ENCODE measurements at places on chromosomes 1 and 21.
A peak's percentile ranks its signal among the peaks of the same experiment; 100 is the strongest.

- DNase-seq, result no peak
These were observed 18.4 kb downstream of the COL6A2 start for GRCh38 chr21:46116189-46116775.

DNA sequence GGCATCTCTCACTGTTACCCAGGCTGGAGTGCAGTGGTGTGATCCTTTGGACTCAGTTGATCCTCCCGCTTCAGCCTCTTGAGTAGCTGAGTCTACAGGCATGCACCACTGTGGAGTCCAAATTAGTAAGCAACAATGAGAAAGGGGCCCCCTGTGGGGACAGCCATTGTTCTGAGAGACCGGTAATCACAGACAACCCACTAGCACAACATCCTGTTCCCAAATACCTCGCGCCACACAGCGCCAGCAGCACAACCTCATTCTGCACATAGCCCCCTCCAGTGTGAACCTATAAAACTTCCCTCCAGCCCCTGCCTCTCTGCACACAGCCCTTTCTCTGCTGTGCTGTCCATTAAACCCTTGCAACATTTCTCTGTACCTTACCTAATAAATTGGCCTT is 226.4 kb downstream of the DYRK1A start:
- peak; percentile 13 for DNase-seq

DNA sequence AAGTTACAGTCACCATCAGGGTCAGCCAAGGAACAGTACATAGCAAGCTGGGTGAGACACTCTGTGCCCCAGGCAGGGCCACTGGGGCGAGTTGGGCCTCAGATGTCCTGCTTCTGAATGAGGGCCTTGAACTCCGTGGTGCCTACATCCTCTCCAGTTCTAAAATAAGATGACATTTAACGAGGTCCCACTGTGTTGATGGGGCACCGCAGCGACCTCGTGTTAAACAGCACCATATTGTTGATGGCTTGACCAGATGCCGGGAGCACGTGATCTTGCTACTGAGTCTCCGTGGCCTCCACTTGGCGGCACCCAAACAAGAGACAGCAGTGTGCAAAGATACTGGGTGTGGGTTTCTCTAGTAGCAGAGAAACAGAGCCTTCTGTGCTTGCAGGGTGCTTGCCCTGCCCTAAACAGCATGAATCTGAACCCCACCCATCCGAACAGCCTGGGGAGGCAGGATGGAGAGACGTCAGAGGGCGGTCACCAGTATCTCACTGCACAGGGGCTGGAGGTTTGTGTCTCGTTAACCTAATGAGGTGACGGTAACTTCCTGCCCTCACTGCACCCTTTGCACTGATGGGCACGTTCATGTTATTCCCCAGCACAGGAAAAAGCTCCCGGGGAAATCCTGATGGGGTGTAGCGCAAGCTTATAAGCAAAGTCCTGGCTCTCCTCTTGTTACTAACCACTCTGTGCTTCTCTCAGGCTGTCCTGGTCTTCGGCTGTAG is 324.4 kb downstream of the AJAP1 start:
- no peak for DNase-seq

GRCh38 chr1:117290890-117291289 is 76.4 kb upstream of the MAN1A2 start:
- DNase-seq, result no peak

DNA sequence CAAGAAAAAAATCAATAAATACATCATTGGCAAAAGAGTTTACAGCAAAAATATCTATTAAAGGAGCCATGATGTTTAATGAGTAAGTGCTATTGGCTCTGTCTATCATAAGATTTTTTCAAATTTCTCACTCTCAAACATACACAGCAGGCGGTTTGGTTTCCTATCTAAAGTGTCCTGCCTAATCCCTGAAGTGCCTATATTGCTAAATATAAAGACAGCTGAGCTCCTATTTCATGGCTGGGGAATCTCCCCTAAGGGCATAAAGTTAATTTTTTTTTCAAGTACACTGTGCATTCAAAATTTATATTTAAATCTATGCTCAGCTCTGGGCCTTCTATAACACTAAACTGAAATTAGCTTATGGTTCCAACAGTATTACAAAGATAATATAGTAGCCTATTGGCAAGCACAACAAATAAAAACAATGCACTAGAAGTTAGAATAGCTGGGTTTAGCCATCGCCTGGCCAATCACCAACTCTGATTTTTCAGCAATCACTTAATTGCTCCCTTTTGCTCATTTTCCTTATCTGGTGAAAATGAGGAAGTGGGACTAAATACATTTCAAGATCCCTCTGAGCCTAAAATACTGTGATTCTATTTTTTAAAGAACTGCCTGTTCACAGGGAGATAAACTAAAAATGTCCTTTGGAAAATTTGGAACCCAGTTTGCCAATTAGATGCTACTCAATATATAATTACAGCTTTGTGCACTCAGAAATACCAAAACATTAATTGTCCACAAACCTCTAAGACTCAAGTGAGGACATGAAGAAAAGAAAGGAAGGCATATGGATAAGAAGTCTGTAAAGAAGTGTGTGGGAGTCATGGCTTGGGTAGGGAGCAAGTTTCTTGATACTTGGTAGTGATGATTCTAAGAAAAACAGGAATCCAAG is 62.5 kb downstream of the WDR64 start:
- peak; percentile 14 for DNase-seq

DNA sequence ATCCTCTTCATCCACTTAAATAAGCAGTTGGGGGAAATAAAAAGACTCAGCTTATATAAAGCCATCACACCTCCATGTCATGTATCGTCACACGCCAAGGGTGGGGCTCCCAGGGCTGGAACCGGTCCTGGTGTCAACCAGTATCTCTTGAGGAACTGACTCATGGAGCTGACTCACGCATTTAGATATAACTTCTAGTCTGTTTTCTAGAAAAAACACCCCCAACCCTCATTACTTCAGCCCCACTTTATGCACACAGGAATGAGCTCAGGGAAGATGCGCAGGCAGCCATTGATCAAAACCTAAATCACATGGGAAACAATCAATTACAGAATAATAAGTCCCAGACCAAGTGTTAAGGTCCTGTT is 6.9 kb upstream of the IL22RA1 start:
- DNase-seq, result peak; percentile 7

- DNase-seq, result no peak
These were observed 1.4 kb upstream of the PAPPA2 start for GRCh38 chr1:176461576-176461975.
